Activated CD4-positive, alpha-beta T cell treated with anti-CD3 and anti-CD28 coated beads, Interleukin-2, amount 10 ng/mL, durations not matched to agents 24 days and 14 days (primary cell): ENCODE measurements at places on chromosomes 7 and 10. TPM values are rescaled to one million over a fixed set of nuclear protein-coding genes. Genes with fewer than 3 reads are reported as not detected.
A peak's percentile ranks its signal among the peaks of the same experiment; 100 is the strongest.

GRCh38 chr7:68783684-68784083 is 814.6 kb upstream of the AUTS2 start:
- H3K4me3 ChIP-seq = no peak overlapping the region
- H3K27ac ChIP-seq = no peak overlapping the region
- no peaks in the 10 kb centered on the region for H3K36me3 ChIP-seq

GRCh38 chr10:7243873-7244272 is 167.0 kb downstream of the SFMBT2 start:
- H3K27me3 ChIP-seq = no peaks in the 10 kb centered on the region
- peaks cover 39% of the 10 kb centered on the region for H3K4me1 ChIP-seq
- H3K4me3 ChIP-seq = peak overlapping the region; percentile 53
- H3K27ac ChIP-seq = peak overlapping the region; percentile 55

DNA sequence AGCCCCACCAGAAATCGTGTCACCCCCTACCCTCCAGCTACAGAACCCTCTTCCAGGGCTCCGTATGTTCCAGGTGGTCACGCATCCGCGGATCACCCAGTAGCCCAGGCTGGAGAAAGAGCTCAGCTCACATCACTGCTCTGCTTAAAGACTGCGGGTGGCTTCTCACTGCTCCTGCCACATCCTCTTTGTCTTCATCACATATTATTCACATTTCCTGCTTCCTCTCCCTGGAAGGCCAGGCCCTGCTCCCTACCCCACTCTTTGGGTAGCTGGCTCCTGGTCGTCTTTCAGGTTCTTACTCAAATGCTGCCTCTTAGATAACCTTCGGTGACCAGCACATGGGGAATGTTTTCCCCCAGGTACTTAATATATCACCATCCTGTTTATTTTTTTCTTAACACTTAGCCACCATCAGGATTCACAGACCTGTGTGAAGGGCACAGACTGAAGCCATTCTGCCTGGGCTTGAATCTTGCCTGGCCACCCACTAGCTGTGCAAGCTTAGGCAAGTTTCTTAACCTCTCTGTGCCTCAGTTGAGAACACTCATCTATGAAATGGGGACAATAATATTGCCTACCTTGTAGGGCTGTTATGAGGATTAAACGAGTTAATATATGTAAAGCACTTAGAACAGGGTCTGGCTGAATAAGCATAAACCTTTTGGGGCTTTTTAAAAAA is 307.8 kb downstream of the PRPF18 start:
- H3K4me1 ChIP-seq = peaks cover 8% of the 10 kb centered on the region
- H3K27me3 ChIP-seq = peaks cover 53% of the 10 kb centered on the region
- no peak for DNase-seq
- no peak overlapping the region for H3K4me3 ChIP-seq

GRCh38 chr7:66181329-66181728 is 23.8 kb upstream of the TPST1 start:
- no peaks in the 10 kb centered on the region for H3K36me3 ChIP-seq
- H3K4me1 ChIP-seq = no peaks in the 10 kb centered on the region
- no peak for DNase-seq
- H3K4me3 ChIP-seq = no peak overlapping the region
- H3K27me3 ChIP-seq = no peaks in the 10 kb centered on the region
- no peak overlapping the region for H3K27ac ChIP-seq

The FGFBP3 gene
- total RNA-seq = 2.5 and 2.7 TPM in 2 replicates

GRCh38 chr10:61779950-61780659 is 117.4 kb downstream of the CABCOCO1 start:
- no peaks in the 10 kb centered on the region for H3K27me3 ChIP-seq
- peaks cover 35% of the 10 kb centered on the region for H3K4me1 ChIP-seq
- H3K27ac ChIP-seq = peak overlapping the region; percentile 41
- peaks cover 3% of the 10 kb centered on the region for H3K36me3 ChIP-seq

GRCh38 chr7:137975221-137975620 is 26.7 kb downstream of the CREB3L2 start:
- H3K27me3 ChIP-seq = no peaks in the 10 kb centered on the region
- no peak for DNase-seq
- H3K4me3 ChIP-seq = no peak overlapping the region
- no peak overlapping the region for H3K27ac ChIP-seq
- H3K36me3 ChIP-seq = peaks cover 14% of the 10 kb centered on the region

GRCh38 chr7:150569245-150569955 is 2.2 kb downstream of the GIMAP4 start:
- DNase-seq = peak; percentile 70
- no peaks in the 10 kb centered on the region for H3K27me3 ChIP-seq
- H3K4me3 ChIP-seq = peak overlapping the region; percentile 86
- peaks cover 57% of the 10 kb centered on the region for H3K36me3 ChIP-seq
- peak overlapping the region; percentile 97 for H3K27ac ChIP-seq

The ABCB1 gene
- total RNA-seq = 1.4 and 2.2 TPM in 2 replicates

GRCh38 chr10:88108115-88108610 is 244.7 kb downstream of the PTEN start:
- H3K27me3 ChIP-seq = peaks cover 3% of the 10 kb centered on the region
- DNase-seq = no peak
- H3K4me3 ChIP-seq = no peak overlapping the region
- no peaks in the 10 kb centered on the region for H3K36me3 ChIP-seq
- H3K4me1 ChIP-seq = peaks cover 26% of the 10 kb centered on the region

The ABCC2 gene
- total RNA-seq = 0.73 and 1.3 TPM in 2 replicates

The PDZD7 gene
- total RNA-seq = 0.38 and 0.93 TPM in 2 replicates

The UTF1 gene
- total RNA-seq = 0.17 and 0.19 TPM in 2 replicates

The CH25H gene
- total RNA-seq = not detected in 2 replicates

- H3K4me3 ChIP-seq = no peak overlapping the region
- peaks cover 23% of the 10 kb centered on the region for H3K4me1 ChIP-seq
- no peak overlapping the region for H3K27ac ChIP-seq
- DNase-seq = no peak
- no peaks in the 10 kb centered on the region for H3K36me3 ChIP-seq
Observed at GRCh38 chr10:132450466-132450824, 53.4 kb downstream of the PWWP2B start.

GRCh38 chr7:43658718-43659548 is 70.4 kb downstream of the COA1 start:
- no peaks in the 10 kb centered on the region for H3K27me3 ChIP-seq
- H3K36me3 ChIP-seq = peaks cover 50% of the 10 kb centered on the region
- peak overlapping the region; percentile 93 for H3K27ac ChIP-seq
- peaks cover 44% of the 10 kb centered on the region for H3K4me1 ChIP-seq
- H3K4me3 ChIP-seq = peak overlapping the region; percentile 55
- peak; percentile 76 for DNase-seq

The HOXA6 gene
- not detected in 2 replicates for total RNA-seq

GRCh38 chr7:115024276-115024675 is 102.4 kb downstream of the MDFIC start:
- H3K27me3 ChIP-seq = no peaks in the 10 kb centered on the region
- H3K27ac ChIP-seq = no peak overlapping the region
- peaks cover 19% of the 10 kb centered on the region for H3K36me3 ChIP-seq
- no peak for DNase-seq
- H3K4me3 ChIP-seq = no peak overlapping the region

- no peaks in the 10 kb centered on the region for H3K36me3 ChIP-seq
- H3K27ac ChIP-seq = no peak overlapping the region
- no peak for DNase-seq
- H3K4me1 ChIP-seq = no peaks in the 10 kb centered on the region
Observed at GRCh38 chr10:43903451-43903850, 254.8 kb upstream of the ZNF32 start.

DNA sequence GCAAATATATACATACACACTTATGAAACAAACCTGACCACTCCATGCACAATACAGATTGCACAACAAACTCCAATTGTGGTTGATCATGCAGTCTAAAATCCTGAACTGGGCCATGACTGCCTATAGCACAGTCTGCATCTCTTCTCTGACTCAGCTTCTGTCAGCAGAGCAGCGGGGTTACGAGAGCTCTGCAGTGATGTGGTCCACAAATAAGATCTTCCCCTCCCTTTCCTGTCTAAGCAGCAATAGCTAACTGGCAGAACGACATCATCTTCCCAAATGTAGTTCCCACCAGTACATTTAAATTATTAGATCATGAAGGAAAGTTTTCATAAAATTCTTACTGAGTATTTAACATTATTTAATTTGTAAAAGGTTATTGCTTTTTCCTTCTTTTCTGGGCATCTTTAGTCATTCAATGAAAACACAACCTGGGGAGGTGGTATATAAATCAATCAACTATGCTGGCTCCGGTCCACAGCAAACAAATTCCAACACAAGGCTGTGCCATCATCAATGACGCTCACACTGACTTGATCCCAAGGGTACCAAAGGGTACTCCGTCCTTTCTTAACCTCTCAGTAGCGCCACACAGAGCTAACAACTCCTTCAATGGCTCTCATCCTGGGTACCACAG is 17.1 kb downstream of the ARHGAP21 start:
- H3K36me3 ChIP-seq = no peaks in the 10 kb centered on the region
- H3K4me3 ChIP-seq = no peak overlapping the region
- peak; percentile 78 for DNase-seq
- no peaks in the 10 kb centered on the region for H3K27me3 ChIP-seq

The IFIT2 gene
- total RNA-seq = 0.40 and 0.54 TPM in 2 replicates
